Uterus (tissue), 4 donors: ENCODE measurements at places on chromosomes 3 and 15. TPM values are rescaled to one million over a fixed set of nuclear protein-coding genes. Genes with fewer than 3 reads are reported as not detected.

The GPR27 gene
- total RNA-seq: under 0.01 TPM

The MST1R gene
- 2.8 TPM for total RNA-seq

The GCNT3 gene
- not detected for total RNA-seq

The CDHR4 gene
- total RNA-seq: 1.6 TPM

The CEP97 gene
- 11.6 TPM for total RNA-seq

The HCLS1 gene
- total RNA-seq: 21.0 TPM

The CCR8 gene
- not detected for total RNA-seq
